A549 treated with Mapracorat at 1 μM for 4 hours (cell line): ENCODE measurements at places on chromosomes 7 and 10. TPM values are rescaled to one million over a fixed set of nuclear protein-coding genes. Genes with fewer than 3 reads are reported as not detected.

The SPDYE1 gene
- total RNA-seq, result not detected in 5 replicates

The NUTM2A gene
- 0.08 TPM in 1 of 5 replicates, not detected in the others for total RNA-seq

The TRPV6 gene
- total RNA-seq, result not detected in 5 replicates

The AKR1C4 gene
- 0.15 to 0.25 TPM (median 0.21 TPM) in 4 of 5 replicates, not detected in the other for total RNA-seq

The SDK1 gene
- 0.38 to 0.76 TPM (median 0.40 TPM) in 5 replicates for total RNA-seq

The UBE2D4 gene
- total RNA-seq, result 7.3 to 11.5 TPM (median 10.0 TPM) in 5 replicates

The CALHM1 gene
- total RNA-seq, result 0.04 TPM in 1 of 5 replicates, not detected in the others

The GJC3 gene
- total RNA-seq, result 0.12 to 0.21 TPM (median 0.12 TPM) in 3 of 5 replicates, not detected in the others

The RBP4 gene
- total RNA-seq, result 6.0 to 11.8 TPM (median 9.4 TPM) in 5 replicates

The CPA1 gene
- not detected in 5 replicates for total RNA-seq

The NUPR2 gene
- not detected in 5 replicates for total RNA-seq

The CCDC172 gene
- total RNA-seq, result not detected in 5 replicates
